ENCODE measurements at places on chromosomes 5 and 9.

DNA sequence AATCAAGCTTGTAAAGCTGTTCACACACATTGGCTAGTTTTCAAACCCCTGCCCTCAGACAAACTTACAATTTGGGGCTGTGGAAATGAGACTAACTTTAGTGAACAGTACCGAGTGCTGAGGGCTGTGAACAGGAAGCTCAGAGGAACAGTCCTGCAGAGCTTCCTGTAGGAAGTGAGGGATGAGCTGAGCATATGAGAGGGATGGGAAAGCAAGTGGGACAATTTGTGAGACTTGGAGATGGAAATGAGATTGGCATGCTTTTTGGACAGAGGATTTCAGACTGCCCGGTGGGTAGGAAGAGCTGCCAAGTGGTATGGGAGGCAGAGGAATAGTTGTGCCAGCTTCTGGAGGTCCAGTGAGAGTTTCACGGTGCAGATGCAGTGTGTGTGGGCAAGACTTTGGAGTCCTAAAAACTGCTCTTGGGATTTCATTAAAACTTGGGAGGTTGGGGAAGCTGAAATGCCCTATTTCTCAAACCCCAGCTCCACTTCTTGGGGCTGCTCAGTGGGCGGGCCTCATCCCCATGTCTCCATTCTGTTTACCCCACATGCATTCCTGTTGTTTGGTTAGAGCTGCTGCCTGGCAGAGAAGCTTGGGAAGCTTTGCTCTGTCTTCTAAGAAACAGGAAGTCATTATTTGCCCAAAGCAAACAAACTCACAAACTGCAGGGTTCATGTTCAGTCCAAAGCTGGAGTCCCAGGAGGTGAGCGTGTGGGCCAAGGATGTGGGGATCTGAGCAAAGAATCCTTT lies 267.5 kb downstream of the ZSWIM6 start:
- DNase-seq, result no peak

DNA sequence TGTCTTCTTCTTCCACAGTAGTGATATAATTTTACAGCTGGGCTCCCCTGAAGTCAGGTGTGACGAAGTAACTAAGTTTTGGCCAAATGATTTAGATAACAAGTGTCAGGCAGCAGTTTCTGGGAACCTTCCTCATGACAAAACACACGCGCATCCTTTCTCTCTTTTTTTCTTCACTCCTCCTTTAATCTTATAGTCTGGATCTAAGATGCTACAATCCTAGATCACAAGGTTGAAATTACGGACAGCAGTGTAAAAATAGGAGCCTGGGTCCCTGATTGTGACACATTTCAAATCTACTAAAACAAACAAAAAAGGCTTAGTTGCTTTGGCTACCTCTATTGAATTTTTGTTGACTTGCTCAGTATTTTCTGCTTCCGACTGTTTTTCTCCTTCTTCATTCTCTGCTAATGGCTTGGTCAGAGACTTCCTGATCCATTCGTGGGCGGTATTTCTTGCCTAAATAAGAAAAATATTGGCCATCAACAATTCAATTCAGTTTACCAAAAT lies 36.1 kb downstream of the FAM114A2 start:
- DNase-seq, result no peak

GRCh38 chr9:27353474-27354229 lies 56.7 kb upstream of the EQTN start:
- DNase-seq, result peak; percentile 27

GRCh38 chr5:132095424-132095972 lies 21.9 kb downstream of the CSF2 start:
- no peak for DNase-seq

DNA sequence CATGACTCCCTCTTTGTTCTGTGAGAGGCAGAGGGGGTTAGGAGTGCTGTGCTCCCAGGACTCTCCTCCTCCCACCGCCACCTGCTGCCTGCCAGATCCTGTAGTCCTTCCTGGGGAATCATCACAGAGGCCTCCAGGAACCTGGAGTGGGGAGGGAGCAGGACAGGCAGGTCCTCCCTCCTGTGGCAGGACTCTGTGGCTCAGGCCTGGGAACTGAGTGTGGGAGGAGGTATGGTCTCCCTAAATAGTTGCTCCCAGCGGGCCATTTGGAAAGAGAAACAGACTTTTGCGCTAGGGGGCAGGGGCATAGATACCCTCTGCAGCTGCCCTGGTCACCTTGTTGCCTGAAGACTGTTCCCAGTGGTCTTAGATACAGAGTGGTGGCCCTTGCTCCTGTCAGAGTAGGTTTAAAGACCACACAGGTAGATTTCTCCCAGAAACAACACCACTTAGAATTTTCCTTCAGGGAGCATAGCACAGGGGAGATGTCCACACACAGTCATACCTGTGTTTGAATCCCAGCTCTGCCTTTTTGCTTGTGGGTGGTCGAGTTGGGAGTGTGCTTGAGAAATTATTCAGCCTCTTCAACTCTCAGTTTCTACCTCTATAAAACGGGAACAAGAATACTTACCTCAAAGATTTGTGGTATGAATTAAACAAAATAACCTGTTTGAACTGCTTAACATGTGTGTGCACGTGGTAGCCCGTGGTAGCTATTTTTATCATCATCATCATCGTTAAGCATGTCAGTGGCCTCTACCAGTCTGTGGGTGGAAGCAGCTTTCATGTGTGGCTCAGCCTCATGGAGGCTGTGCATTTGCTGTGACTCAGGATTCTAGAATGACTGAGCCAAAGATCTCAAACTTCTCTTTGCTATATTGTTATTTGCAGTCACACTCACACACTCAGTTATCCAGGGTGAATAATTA lies 55.8 kb downstream of the SLC22A5 start:
- DNase-seq, result peak; percentile 71

DNA sequence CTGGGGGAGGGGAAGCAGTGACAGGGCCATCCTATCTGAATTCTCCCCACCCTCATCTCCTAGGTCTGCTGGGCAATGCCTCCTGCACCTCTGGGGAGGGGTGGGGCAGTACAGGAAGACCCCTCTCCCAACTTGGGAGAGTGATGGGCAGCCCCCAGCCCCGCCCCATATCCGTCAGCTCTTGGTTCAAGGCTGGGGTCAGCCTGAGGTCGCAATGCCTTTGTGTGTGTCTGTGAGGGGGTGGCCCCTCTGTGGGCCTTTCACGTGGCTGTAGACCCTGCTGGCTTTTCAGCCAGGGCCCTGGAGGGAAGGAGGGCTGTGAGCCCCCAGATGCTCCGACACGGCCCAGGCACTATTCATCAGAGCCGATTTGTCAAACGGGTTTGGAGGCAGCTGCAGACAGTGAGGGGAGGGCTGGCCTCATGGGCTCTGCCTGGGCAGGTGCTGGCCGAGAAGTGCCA lies 49.5 kb upstream of the RNU6ATAC start:
- no peak for DNase-seq

DNA sequence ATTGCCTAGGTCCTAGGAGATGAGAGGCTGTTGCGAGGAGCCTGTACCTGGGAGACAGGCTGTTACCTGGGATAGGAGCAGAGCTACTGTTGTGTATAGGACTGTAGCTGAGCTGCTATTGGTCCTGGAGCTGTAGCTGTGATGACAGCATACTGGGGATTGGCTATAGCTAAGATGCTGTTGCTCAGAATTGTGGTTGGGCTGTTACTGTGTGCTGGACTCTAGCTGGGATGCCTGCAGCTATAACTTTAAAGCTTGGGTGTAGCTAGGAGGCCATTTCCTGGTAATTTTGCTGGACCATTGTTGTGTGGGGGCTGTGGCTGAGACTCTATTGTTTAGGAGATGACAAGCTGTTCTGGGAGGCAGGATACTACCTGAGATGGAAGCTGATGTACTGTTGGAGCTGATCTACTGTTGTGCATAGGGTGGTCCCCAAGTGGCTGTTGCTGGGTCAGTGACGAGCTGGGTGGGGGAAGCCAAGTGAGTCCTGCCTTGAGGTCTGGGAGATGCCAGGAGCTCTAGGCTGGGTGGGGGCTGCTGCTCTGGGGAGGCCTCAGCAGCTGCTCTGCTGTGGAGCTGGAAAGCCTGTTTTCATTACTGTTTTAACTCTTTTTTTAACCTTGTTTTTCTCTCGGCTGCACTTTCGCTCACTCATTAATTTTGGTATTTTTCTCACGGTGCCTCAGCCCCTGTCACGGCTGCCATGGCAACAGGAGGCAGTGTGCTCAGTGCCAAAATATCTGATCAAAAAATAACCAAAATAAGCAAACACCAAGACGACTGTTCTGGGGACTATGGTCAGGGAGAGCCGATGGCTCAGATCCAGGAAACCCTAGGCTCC lies 3.0 kb upstream of the PCDH1 start:
- DNase-seq, result no peak

DNA sequence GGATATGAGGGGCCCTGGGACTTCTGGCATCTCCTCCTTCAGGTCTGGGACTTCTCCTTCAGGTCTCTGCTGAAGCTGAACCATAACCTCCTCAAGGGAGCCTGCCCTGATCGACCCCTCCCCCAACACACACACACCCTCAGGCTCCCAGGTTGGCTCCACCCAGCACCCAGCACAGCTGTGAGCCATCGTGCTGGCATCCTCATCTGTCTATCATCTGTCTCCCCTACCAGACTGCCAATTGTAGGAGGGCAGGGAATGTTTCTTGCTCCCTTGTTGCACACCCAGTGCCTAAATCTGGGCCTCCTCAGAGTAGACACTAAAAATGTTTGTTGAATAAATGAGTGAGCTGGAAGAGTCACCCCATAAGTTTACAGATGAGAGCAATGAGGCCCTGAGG lies 71.4 kb downstream of the LRSAM1 start:
- no peak for DNase-seq

- no peak for DNase-seq
Measured at GRCh38 chr5:18526792-18527405, 892.6 kb downstream of the TAF11L14 start.

GRCh38 chr5:68911840-68912690 lies 181.7 kb upstream of the SLC30A5 start:
- DNase-seq, result no peak

DNA sequence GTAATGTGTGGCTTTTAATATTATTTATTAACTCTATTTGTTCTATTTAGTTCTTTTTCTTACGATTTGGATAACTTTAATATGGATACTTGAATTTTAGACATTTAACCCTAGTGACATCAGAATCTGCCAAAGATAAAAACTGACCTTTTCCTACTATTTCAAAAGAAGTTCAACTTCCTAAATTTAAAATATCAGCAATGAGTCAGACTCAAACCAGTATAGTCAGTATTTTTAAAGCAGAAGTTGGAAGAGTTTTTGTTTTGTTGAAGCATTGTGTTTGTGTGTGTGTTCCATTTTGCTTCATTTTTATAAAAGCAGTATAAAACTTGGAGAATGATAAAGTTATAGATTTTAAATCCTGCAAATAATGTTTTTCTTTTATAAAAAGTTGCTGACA lies 251.8 kb upstream of the RASA1 start:
- DNase-seq, result peak; percentile 86

DNA sequence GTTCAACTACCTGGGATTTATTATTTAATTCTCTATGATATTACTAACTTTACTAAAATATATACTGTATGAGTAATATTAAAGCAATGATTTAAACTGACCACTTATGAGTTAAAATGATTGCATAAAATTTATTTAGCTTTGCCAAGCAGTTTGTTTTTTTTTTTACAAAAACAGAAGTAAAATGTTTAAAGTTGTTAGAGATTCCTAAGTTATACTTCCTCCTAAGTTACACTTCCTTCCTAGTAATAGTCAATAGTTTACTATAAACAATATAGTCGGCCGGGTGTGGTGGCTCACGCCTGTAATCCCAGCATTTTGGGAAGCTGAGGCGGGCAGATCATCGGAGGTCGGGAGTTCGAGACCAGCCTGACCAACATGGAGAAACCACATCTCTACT lies 23.7 kb upstream of the LRRC19 start:
- DNase-seq, result no peak

GRCh38 chr5:162096448-162096847 lies 28.9 kb downstream of the GABRG2 start:
- no peak for DNase-seq

DNA sequence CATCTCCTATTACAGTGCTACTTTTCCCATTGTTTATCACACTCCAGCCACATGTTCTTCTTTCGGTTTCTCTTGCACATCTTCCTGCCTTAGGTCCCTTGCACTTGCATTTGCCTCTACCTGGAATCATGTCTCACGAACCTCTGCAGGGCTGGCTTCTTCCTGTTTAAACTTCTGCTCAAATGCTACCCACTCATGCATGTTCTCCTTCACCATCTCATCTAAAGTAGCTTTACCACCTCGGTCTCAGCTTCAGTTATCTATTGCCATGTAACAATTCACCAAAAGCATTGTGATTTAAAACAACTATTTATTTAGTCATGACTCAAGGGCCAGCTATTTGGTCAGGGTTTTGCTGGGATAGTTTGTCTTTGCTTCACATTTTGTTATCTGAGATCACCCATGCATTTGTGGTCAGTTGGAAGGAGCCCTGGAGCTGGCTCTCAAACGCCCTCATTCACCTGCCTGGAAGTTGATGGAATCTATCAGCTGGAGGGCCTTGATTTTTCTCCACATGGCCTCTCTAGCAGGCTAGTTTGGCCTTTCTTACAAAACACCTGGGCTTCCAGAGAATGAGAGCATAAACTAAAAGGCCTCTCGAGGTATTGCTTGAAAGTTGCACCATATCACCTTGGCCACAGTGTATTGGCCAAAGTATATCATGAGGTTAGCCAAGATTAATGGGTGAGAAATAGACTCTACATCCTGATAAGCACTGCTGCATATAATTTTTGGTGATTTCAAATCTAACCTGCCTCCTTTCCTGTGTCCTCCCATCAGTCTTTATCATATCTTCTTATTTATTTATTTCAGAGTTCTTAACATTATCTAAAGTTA lies 21.4 kb downstream of the SPINK1 start:
- no peak for DNase-seq

DNA sequence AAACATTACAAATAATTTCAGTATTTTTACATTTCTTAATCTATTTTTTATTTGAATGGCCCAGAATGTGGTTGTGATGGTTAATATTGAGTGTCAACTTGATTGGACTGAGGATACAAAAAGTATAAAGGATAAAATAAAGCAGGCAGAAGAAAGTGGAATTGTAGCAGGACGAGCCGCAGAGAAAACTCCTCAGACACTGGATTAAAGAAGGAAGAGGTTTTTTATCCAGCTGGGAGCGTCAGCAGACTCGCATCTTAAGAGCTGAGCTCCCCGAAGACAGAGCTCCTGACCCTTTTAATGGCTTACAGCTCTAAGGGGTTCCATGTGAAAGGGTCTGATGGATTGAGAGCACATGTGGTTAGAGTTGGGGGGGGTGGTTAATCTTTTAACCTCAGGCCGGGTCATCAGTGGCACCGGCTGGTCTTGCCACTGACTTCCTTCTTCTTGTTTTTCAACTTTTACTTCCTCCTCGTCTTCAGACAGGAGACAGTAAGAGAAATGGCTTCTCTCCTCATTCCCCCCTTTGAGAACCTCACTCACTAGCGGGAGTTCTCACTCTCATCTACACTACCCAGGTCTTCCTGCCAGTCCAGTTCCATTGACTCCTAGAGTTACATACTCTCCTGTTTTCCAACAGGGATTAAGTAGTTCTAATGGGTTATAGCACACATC lies 80.0 kb downstream of the TMEM161B start:
- peak; percentile 73 for DNase-seq

- DNase-seq, result no peak
Measured at GRCh38 chr5:63820577-63820976, 141.7 kb downstream of the HTR1A start.

DNA sequence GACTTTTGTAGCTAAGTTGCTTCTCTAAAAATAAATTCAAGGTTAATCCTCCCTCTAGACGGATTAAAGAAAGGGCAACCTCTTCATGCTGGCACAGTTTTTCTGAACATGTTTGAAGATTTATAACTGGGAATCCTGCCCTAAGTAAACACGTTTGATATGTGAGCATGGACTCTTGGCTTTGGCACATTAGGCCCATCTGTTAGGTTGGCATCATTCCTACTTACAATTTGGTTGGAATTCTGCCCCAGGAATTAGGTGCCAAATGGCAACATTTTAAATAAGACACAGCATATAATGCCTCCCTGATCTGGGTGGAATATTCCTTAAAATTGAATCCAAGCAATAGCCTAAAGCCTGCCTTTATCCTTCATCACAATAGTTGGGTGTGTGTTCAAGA lies 372.3 kb upstream of the CDH18 start:
- DNase-seq, result no peak
